ENCODE measurements at places on chromosomes 3 and 15.

GRCh38 chr3:186151077-186151971 is 42.4 kb upstream of the ETV5 start:
- no peak for DNase-seq

DNA sequence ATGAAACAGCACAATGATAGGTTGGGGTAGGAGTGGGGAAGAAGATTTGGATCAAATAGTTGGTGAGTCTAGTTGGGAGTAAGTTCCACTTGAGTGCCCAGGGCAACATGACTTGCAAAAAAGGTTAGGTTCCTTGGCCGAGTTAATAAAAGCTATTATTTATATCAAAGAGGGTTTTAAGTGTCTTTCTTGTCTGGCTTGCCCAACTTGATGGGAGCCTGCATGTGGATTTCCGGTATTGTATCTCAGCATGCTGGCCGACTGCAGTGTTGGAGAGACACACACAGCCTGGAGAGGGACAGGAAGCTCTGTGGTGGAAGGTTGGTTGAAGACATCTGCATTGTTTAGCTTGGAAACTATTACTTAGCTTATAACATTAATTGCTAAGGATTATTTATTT is 449.5 kb upstream of the TBL1XR1 start:
- no peak for DNase-seq

- DNase-seq: no peak
Measured at GRCh38 chr15:48423342-48423741, 92.1 kb downstream of the DUT start.

DNA sequence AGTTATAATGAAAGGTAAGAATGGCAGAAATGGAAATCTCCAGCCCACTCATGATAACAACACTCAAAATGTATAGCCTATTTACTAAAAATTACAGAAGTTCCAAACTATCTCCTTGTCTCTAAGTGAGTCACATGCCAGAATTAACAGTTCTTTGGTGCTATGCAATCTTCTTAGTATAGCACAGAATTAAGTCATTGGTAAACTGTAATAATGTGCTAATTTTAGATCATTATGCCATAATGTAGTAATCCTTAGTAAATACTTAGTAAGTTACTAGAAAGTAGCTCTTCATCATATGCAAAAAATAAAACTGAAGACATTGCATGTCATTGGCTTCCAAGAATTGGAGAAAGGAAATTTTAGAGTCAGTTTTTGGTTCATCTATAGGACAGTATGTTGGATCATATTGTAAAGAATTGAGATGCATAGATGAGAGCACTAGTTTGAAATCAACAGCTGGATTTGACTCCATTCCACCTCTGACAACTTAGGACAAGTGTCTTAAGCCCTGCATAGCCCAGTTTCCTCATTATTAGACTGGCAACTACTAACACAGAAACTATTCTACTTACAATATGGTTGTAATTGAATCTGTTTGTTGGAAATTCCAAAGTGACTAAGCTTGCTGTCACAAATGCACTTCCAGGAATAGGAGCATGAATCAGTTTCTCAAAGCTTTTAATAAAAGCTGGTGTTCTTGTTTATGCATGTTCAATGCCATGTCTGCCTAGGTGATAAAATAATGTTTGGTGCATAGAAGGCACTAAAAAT is 40.1 kb upstream of the CD47 start:
- DNase-seq: peak; percentile 98

DNA sequence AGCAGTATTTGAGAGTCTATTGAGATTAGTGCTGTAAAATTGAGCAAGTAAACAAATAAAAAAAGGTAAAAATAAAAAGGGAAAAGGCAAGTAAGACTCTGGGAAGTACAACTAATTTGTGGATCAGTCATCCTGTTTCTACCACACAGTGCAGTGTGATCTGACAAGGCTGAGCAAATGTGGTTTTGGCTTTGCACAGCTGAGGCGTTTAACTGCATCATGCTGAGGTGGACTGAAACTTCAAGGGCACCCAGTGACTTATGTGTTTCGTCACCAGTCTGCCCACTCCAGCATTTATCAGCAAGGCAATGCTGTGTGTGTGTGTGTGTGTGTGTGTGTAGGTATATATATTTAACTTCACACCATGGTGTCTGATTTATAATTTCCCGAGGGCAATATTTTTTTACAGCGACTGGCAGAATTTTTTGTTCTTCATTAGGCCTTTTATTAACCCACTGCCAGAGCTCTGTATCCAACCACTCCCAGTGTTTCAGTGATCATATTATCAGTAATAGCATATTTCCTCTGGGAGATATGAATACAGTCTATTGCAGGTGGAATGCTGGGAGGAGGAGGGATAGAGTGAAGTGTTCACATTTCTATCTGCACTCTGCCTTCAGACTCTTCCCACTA is 131.5 kb upstream of the SATB1 start:
- DNase-seq: peak; percentile 45

- DNase-seq: no peak
Measured at GRCh38 chr3:110670407-110670806, 401.2 kb upstream of the NECTIN3 start.

DNA sequence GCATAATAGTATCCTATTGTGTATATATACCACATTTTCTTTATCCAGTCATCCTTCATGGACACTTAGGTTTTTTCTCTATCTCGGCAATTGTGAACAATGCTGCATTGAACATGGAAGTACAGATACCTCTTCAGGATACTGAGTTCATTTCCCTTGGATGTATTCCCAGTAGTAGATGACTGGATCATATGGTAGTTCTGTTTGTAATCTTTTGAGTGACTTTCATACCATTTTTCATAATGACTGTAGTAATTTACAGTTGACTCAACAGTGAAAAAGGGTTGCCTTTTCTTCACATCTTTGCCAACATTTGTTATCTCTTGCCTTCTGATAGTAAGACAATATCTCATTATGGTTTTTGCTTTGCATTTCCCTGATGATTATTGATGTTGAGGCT is 21.8 kb downstream of the MYH15 start:
- DNase-seq: no peak

DNA sequence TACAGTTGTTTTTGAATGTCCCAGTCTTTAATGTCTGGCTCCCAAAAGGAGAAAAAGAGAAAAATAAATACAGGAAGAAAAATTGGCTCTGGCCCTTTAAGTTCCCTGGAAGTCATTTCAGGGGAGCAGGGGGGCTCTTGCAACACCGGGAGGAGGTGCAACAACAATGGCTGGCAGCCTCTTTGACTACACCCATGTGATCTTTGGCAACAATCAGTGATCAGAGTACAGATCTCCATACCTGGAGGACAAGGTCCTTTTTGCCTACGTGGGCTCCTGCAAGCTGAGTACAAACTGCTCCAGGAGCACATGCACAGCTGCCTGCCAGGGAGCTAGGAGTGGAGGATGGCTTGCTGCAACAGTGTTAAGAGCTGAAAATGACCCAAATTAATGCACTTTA is 63.9 kb downstream of the GLCE start:
- peak; percentile 58 for DNase-seq

DNA sequence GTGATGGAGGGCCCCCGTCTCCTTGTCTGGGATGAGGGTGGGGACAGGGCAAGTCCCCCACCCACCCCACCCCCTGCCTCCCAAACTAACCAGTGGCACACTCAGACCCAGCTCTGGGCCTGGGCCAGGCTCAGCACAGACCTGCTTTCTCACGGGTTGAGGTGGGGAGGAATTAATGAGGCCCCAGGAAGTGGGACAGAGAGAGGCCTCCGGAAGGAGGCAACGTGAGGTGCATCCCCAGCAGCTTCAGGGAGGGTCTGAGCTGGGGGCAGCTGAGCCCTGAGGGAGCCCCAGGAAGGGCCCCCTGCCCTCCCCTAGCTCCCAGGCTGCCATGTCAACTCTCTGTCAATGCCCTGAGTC is 15.0 kb upstream of the GNAI2 start:
- DNase-seq: no peak

DNA sequence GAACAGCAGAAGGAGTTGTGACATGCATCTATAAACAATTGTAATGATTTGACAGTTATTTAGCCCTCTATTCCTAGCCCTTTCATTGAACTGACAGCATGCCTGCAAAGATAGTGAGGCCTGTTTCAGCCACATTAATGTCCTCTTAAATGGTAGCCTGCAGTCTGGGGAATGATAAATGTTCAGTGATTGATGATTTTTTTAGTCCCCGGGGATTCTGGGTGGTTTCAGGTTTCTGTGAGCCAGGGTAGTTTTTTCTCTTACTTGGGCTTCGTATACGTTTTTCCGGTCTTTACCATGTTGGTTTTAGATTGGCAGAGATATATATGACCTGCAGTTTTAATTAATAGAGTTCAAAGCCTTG is 172.0 kb downstream of the TCF12 start:
- DNase-seq: no peak

DNA sequence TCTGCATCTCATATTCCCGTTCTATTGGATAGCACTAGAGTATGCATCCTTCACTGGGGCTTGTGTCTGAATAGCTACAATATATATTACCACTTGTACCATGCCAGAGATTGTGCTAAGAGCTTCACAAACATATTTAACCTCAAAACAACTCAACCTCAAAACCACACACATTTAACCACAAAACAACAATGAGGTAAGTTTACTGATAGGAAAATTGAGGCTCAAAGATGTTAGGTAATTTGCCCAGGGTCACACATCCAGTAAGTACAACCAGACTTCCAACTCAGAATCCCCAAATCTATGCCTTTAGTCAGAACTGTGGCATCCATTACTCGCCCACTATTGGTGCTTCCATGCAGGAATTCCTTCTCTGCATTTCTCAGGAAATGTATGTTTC is 220.0 kb downstream of the FAM43A start:
- DNase-seq: peak; percentile 58

DNA sequence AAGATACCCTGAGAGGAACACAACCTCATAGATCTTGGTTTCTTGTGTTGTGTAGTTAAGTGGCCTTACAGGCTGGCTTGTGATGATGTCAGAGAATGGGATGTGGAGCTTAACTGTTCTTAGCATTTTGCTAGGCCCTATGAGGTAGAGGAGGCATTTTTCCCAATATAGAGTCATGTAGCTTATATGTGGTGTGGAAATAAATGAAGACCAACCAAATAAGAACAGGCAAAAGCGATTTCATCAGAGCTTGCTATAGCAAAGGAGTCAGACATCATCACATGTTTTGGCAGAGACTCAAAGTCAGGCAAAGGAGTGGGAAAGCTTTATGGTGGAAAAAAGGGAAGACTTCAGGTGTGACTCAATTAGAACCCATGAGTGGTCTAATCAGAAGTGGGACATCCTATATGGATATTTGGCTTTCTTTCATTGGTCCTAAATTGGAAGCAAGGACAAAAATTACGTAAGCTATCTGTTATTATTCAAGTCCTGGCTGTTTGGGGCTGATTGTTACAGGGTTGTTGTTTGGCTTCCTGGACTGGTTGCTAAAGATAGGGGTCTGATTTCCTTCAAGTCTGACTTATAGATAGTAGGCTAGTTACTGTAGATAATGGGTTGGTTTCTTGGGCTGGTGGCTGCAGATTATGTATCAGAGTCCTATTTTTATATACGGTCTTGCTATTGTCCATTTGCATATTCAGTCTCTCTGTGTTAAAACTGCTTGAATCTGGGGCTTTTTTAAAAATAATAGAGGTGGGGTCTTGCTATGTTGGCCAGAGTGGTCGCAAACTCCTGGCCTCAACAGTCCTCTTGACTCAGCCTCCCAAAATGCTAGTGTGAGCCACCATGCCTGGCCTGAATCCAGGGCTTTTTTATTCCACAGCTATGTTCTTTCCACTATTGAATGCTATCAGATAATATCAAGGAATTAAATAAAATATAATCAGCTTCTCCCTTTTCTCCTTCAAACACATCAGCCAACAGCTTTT is 30.3 kb upstream of the SETD2 start:
- no peak for DNase-seq

DNA sequence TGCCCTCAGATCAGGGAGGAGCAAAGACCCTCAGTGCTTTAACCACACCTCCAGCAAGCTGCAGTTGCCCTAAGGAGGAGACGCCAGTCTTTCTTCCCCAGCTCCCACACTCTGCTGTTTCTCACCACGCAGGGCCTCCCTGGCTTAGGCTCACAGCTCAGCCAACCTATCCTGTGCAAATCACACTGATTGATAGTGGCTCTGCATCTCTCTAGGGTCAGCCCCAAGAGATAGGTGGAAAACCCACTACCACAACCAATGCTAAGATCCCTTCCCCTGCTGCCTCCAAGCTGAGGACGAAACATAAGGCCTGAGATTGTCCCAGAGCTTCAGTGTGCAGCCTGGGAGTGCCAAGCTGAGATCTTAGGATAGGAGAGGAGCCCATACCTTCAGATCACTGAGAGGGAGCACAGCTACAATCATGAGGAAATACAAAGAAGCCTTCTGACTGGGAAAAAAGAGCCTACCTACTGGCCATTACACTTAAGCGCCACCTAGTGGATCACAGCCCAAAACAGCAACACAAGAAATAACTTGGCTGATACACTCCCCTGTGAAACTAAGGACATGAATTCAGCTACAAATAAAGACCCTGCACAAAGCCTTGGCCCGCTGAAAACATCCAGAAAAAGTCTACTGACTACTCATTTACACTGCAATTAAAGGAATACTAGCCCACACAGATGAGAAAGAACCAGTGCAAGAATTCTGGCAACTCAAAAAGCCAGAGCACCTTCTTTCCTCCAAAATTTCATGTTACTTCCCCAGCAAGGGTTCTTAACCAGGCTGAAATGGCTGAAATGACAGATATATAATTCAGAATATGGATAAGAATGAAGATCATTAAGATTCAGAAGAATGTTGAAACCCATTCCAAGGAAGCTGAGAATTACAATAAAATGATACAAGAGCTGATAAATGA is 271.5 kb upstream of the DCBLD2 start:
- DNase-seq: peak; percentile 80
